ENCODE measurements at places on chromosomes 16 and 17.

DNA sequence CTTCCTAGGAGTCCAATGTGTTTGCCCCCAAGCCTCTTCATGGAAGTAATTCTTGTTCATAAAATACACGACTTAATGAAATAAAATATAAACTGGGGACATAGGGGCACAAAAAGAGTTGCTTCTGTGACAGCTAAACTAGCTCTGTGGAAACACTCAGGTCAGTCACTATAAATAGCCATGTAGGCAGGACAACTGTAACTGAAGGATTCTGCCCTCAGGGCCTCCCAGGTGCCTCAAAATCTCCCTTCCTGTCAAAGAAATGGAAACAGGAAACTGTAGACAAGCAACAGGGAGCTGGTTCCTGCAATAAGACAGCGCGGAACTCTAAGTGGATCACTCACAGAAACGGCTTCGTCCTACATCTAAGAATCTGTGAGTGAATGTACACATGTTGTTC lies 178.1 kb upstream of the ZFHX3 start:
- no peak for DNase-seq

DNA sequence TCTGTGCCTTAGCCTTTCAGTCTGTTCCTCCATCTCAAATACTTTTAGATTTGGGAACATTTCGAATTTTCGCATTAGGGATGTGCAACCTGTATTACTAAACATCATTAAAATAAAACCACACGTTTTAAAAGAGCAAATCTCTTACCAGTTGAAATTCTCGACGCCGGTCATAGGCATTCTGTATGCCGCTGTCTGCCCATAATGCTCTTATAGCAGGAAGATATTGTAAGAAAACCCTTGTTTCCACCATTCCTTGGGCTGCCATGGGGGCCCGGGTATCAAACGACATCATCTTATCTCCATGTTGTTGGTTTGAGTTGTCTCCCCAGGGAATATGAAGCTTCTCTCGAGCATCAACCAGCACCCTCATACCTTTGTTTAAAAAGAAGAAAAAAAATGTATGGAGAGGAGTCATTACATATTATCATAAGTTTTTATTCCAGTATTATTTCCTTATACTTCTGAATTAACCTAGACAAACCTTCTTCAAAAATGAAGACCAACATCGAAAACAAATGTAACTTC lies 3.1 kb downstream of the GNA13 start:
- DNase-seq, result no peak

DNA sequence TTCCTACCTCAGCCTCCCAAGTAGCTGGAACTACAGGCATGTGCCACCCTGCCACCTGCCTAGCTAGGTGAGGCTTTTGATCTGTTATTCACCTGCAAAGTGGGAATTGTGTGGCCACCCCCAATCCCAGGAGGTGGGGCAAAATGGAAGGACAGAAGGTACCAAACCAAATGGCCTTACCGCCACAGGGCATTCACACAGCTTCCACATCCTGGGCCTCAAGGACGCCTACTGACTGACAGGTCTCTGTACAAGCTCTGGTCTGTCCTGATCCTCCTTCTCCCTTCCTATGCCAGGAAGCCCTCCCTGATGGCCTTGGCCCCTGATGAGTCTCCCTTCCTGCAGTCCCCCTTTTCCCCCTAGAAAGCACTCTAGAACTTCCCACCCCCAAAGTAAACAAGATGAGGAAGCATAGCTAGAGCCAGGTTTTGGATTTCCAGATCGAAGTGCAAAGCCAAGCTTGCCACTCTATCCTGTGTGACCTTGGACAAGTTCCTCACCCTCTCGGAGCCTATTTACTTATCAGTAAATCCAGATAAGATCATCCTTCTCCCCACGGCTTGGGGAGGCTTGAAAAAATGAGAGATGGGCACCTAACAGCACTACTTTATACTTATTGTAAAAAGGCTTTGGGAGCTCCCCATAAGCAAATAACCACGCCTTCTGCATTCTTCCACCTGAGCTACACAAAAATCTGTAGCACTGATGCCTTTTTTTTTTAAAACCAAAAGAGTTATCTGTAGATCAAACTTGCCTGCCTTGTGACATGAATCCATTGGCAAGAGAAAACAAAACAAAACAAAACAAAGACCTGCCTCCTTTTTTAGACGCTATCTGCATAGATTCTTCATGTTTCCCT lies 4.5 kb downstream of the PLLP start:
- DNase-seq, result no peak

- no peak for DNase-seq
Observed at GRCh38 chr17:70875729-70876310, 706.5 kb downstream of the KCNJ2 start.

- DNase-seq, result no peak
Observed at GRCh38 chr17:66748578-66748977, 86.3 kb upstream of the CACNG5 start.

DNA sequence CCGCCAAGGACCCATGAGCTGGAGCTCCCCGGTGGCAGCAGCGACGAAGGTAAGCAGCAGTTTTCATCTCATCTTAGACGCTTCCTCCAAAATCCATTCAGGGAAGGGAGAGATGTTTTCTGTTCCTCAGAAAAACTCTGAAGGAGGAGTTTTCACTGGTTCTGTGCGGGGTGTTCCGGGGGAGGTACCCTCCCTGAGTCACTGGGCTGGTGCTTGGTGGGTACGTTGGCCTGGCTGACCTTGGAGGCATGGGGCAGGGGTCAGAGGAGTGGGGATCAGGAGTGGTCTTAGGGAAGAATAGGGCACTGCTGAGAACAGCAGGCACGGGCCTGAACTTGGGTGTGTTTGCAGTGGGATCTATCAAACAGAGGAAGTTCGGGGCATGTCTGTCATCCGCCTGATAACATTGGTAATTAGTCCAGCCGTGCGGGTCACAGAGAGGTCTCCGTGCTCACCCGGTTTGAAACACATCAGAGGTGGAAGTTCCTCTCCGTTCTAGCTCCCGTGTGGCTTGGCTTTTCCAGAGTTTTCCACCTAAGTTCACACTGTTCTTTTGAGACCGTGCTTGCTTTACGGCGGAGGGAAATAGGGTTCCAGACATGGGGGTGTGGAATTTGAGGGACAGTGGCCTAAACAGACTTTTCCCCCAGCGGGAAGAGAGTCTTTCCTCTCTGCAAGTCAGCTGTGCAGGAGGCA lies 59.6 kb upstream of the CIBAR2 start:
- no peak for DNase-seq

DNA sequence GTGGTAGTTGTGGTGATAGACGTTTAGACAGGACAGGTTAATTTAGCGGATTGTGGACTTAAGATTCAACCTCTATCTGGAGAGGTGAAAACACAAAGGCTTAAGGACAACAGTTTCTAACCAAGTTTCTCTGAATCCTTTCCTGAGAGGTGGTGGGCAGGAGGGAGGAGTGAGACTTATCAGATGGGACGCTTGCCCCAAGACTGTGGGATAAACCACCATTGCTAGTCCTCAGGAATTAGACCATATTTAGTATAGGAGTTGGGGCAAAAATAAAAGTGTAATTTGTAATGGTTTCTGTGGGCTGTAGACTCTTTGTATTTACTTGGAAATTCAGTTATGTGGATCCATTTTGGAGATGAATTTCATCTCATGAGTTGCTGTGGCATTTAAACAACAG lies 6.6 kb downstream of the PDP2 start:
- DNase-seq, result no peak

DNA sequence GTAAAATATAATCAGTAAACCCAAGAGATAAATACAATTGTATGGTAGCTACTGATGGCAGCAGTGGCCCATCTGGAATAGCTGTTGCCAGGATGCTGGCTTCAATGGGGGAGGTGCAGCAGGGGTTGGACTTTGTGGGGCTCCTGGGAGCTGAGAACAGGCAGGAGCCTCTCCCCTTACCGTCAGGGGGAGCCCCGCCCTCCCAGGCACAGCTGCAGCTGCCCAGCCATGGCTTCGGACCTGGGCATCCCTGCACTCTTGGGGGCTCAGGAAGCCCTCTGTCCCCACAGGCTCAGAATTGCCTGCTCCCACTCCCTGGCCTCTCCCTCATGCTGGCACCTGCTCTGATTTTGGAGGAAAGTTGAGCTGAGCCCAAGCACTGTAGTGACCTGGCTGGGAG lies 741.1 kb downstream of the CDH11 start:
- DNase-seq, result no peak

- DNase-seq, result no peak
Observed at GRCh38 chr16:64234200-64234599, 887.7 kb downstream of the CDH11 start.

- DNase-seq, result no peak
Observed at GRCh38 chr16:88804552-88805339, 1.2 kb downstream of the CDT1 start.

- no peak for DNase-seq
Observed at GRCh38 chr16:75308011-75308410, 56.6 kb upstream of the BCAR1 start.

DNA sequence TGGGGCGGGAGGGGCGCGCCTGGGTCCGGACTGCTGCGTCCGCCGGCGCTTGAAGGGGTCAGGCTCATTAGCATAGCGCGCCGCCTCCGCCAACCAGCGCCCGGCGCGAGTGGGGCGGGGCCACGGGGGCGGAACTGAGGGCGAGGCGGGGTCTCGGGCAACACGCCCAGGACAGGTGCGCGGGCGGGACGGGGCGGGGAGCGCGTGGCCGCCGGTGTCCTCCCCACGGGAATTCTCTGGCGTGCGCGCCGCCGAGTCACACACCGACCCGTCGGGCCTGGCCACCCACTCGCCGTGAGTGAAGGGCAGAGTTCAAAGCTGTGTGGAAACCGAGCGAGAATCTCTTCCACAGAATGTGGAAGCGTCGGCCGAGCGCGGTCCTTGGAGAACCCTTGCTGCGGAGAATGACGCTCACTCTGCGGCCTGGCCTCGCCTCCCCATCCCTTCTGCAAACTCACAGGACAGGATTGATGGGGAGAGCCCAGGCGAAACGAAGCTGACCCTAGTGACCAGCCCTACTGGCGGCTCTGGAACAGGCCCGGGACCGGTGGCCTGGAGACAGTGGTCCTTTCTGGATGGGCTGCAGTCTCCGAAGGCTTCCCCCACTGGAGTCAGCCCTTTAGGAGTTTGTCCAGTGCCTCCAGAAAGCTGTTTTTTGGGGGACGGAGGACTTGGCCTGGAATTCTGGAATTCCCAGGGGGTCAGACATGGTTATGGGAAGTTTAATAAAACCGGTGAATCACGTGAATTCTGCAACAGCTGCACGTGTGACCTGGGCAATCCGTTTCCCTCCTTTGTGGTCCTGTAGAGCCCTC lies at the start of gene SNAI3:
SNAI3 (minus strand) TSS at position 69 of the 815 bp plus-strand sequence. CDS start 101 bp downstream, outside the sequence.
- DNase-seq, result peak; percentile 48

- DNase-seq, result no peak
Observed at GRCh38 chr17:9079461-9080103, 58.3 kb downstream of the NTN1 start.

DNA sequence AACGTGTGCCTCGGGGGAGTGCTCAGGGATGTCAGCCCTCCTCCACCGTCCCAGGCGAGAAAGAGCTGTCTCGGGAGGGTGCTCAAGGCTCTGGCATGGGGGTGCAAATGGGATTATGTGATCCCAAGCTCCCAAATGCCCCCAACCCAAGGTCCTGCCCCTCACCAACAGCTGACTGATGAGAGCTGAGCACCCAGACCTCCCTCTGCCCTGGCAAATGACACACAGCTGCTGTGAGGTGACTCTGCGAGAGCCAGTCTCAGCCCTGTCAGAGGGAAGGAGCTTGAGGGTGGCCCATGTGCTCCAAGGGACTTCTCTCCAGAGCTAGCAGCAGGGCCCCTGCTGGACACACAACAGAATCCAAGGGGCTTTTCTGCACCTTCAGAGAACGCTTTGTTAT lies 7.7 kb downstream of the CDH5 start:
- no peak for DNase-seq

DNA sequence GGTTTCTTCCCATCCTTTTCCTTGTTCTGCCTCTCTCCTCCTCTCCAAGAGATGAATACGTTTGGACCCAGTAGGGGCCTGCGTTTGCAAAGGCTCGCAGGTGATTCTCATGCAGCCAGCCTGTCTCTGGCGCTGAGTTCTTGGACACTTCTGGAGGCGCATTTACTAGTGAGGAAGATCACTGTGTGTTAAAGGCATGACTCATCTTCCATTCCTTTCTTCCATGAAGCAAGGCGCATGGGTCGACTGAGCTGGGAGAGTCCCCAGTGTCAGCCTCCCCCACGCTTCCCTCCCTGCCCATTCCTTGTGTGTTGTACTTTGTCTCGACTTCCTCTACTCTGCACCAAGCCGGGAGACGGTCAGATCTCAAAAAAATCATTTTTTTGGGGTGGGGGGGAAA lies 159.9 kb upstream of the EEF2KMT start:
- no peak for DNase-seq

DNA sequence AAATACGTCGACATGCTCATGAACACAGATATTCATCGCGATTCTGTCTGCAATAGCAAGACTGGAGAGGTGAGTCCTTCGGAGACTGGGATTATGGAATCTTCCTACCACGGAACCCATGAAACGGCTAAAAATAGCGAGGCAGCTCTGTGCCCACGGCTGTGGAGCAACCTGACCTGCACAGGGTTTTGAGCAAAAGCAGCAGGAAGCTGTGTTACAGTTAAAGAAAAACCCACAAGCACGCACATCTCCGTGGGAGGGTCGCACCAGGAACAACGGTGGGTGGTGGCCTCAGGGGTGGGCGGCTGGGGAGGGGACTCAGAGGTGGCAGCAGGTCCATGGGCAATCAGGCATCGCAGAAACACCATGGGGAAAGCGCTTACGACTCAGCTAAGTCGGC lies 24.8 kb downstream of the SLC38A10 start:
- no peak for DNase-seq

GRCh38 chr16:50326835-50327465 lies 41.8 kb downstream of the BRD7 start:
- DNase-seq, result peak; percentile 41

DNA sequence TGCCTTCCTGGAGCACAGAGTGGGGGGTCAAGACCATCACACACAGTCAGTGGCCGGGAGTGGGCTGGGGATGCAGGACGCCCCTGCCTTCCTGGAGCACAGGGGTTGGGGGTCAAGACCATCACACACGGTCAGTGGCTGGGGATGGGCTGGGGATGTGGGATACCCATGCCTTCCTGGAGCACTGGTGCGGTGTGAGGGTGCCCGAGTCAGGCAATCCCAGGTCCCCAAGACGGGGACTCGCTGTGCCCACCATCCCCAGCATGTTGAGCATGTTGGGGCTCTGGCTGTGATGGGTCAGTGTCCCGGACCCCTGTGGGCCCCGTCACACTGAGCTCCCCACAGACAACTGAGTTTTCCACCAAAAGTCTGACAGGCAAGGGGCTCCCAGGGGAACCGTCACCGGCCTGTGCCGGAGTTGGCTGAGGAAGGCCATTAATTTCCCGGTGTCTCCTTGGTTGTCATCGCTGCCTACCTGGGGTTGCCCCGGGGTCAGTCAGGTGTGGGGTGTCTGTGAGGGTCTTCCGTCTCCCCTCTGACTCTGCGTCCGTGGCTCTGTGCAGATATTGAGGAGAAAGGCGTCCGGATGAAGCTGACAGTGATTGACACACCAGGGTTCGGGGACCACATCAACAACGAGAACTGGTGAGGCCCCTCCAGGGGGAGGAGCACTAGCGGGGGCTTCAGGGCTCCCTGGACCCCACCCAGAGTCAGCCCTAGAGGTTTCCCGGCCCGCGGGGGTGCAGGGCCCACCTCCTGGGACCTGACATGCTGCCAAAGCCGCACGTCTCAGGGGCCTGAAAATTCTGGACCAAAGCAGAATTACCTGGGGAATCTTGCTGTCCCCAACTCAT lies 347.1 kb downstream of the SEC14L1 start:
- DNase-seq, result no peak

GRCh38 chr17:76865174-76865573 lies 3.0 kb upstream of the MGAT5B start:
- no peak for DNase-seq
